ENCODE measurements at places on chromosomes 3 and 15. TPM values are rescaled to one million over a fixed set of nuclear protein-coding genes. Genes with fewer than 3 reads are reported as not detected.

Gene WDR93
- 0.21 TPM for total RNA-seq

Gene HTR3E
- not detected for total RNA-seq

Gene SAMMSON
- total RNA-seq = not detected

Gene WDR72
- 8.3 TPM for total RNA-seq

Gene PLCH1
- total RNA-seq = 0.92 TPM
